ENCODE measurements at places on chromosomes 13 and 19.

DNA sequence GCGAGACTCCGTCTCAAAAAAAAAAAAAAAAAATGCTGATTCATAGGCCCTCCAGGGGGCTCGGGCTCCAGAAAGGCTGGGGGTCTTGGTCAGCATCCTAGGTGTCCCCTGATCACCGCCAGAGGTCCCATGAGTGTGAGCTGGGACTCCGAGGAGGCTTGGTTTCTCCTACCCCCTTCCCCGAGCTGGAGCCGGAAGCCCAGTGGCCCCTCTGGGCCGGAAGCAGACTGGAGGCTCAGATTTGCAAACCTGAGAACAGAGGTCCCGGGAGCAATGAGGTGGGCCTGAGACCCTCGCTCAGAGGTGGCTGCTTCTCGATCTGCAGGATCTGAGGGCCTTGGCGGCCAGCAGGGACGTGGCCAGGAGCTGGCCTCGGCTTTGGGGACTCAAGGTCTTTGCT lies 41.5 kb downstream of the EFNA2 start:
- DNase-seq = no peak

- DNase-seq = no peak
These were observed 233.0 kb upstream of the PRR20A start for GRCh38 chr13:56907766-56908165.

DNA sequence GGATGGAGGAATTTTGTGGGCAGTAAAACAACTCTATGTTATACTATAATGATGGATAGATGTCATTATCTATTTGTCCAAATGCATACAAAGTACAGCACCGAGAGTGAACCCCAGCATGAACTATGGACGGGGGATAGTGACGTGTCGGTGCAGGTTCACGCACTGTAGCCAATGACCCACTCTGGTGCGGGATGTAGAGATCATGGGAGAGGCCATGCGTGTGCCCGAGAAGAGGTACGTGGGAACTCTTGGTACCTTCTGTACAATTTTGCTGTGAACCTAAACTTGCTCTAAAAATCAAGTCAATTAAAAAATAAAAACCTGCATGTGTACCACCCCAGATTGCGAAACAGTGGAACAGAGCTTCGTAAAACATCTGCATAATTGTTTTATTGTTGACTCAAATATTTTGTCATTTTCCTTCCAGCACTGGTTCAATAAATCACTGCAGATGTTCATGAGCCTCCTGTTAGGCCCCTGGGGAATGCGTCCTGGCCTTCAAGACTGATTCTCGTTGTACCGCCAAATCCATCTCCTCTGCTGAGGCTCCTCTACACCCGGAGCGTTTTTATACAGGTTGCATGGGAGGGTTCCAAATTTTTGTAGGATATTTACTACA lies 30.9 kb downstream of the COL4A1 start:
- no peak for DNase-seq

GRCh38 chr13:91142572-91142971 lies 204.9 kb upstream of the MIR17HG start:
- DNase-seq = no peak

DNA sequence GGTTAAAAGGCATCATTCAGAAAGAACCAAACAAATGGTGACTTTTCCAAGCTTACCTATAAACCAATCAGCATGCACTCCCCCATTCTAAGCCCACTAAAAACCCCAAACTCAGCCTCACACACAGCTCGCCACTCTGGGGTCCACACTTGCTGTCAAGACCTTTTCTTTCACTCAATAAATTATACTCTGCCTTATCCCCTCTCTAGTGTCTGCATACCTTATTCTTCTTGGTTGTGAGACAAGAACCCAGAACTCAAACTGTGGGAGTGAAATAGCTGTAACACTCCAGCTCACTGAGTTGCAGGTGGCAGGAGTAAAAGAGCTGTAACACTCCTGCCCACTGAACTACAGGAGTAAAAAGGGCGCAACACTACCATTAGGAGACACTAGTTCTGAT lies 559.0 kb downstream of the TBC1D4 start:
- no peak for DNase-seq

DNA sequence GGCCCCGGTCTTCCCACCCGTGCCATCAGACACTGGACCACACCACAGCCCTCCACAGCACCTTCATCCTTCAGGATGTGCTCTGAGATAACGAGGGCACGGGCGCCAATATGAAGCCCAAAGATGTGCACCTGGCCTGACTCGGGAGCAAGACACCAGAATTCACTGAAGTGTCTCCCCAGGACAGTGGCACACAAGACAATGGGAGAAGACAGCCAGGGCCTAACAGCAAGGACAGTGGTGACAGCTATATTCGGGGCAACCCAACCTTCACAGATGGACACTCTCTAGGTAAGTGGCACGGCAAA lies 7.2 kb downstream of the DDX39A start:
- no peak for DNase-seq

DNA sequence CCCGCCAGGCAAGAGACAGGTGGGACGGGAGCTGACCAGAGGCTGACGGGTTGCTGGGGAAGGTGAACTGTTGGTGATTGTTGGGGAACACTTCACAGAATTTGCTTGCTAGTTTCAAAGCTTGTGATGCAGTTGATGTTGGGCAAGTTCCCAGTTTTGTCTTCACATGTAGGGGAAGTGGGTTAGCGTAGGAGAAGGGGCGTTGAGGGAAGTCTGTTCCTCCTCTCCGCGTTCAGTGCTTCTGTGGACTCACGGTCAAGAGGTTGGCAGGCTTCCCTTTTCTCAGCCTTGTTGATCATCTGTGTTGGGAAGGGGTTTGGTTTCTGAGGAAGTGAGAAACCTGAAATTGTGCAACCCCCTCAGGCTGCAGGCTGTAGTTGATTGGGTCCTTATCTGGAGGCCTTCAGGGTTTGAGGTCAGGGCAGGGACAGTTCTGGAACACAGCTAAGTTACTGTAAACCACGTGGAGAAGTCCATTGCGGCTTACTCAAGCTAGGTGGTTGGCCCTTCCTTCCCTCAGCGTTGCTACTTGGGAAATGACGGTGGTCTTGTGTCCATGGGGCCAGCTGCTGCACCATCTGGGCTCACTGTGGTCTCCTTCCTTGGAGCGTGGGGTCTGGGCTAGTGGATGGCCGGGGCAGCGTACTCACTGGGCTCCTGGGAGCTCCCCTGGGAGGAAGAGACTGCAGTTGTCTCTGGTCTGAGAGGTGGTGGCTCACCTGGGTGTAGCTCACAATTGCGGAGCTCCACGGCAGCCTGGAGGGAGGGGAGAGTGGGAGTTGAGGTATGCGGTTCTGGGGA lies 7.5 kb downstream of the RPS9 start:
- no peak for DNase-seq

- DNase-seq = no peak
These were observed 9.0 kb upstream of the STRN4 start for GRCh38 chr19:46755077-46755852.

- DNase-seq = no peak
These were observed 19.6 kb upstream of the ZFP14 start for GRCh38 chr19:36398571-36398970.

- DNase-seq = peak; percentile 85
These were observed 56.6 kb downstream of the CEBPG start for GRCh38 chr19:33429891-33430673.

DNA sequence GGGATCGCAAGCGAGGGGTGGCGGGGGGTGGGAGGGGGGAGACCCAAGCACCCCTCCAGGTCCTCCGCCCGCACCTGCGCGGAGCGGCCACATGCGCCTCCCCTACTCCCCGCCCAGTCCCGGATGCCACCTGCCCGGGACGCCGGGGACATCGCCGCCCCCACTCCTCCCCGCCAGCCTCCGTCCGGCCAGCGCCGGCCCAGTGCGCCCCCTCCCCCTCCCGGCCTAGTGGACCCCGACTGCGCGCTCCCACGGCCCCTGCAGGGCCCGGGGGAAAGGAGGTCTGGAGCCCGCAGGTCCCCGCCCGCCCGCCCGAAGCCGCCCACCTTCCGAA lies 263 bp downstream of the RHPN2 start:
- peak; percentile 67 for DNase-seq

DNA sequence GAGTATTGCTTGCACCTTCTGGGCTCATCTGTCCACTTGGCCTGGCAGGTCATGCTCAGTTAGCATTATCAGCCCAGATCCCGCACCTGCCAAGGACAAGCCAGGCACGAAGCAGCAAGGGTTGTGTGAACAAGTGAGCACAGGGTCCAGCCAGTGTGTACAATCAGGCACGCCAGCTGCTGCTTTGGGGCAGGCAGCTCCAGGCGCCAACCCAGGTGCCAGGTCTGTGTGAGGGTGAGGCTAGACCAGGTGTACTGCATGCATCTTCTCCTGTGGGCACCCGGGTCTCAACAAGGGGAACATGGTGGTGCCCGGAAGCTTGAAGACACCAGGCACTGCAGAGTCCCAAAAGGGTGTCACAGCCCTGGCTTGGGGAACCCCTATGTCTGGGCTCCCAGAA lies 1446.8 kb downstream of the PCDH9 start:
- no peak for DNase-seq

GRCh38 chr13:37074703-37075102 lies 15.2 kb upstream of the SUPT20H start:
- no peak for DNase-seq

GRCh38 chr19:15461694-15462093 lies 2.6 kb downstream of the RASAL3 start:
- DNase-seq = no peak

- DNase-seq = no peak
These were observed 40.4 kb downstream of the LRCH1 start for GRCh38 chr13:46593398-46593797.

GRCh38 chr13:112376050-112376681 lies at the start of gene SPACA7:
Gene SPACA7 (plus strand): TSS chr13:112376355. CDS start chr13:112376386, 31 bp downstream.
- no peak for DNase-seq

DNA sequence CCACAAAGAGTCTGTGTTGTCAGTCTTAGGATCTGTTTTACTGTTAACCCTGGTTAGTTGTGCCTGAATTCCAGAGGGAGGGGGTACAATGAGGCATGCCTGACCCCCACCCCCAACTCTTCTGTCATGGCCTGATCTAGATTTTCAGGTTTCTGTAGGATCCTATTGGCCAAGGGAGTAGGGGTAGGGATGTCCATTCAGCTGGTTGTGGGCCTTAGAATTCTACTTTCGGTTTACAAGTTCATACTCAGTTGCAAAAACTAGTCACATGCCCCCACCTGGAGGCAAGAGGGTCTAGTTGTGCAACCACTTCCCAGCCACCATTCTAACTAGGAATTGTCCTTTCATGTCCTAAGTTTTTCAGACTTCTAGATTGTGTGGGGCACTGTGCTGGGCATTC lies 94.3 kb upstream of the MBNL2 start:
- DNase-seq = no peak

DNA sequence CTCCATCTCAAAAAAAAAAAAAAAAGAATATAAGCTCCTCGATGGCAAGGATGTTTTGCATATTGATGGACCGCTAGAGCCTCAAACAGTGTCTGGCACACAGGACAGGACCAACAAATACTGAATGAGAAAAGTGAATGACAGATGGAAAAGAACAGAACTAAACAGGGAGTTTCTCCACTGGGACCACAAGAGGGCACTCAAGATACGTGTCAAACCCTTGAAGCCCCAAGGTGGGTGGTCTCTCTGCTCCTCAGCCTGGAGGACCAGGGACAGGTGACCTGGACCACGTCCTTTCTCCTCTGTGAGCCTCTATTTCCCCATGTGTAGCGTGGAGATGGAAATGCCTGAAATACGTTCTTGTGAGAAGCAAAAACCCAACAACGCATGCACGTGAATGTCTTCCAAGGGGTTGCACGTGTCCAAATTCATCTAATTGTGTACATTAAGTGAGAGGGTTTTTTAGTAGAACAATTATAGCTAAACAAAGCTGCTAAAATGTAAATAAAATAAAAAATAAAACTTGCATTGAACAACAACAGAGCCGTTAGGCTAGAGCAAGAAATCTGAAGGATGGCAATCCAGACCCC lies 5.7 kb upstream of the CDC42EP5 start:
- no peak for DNase-seq

DNA sequence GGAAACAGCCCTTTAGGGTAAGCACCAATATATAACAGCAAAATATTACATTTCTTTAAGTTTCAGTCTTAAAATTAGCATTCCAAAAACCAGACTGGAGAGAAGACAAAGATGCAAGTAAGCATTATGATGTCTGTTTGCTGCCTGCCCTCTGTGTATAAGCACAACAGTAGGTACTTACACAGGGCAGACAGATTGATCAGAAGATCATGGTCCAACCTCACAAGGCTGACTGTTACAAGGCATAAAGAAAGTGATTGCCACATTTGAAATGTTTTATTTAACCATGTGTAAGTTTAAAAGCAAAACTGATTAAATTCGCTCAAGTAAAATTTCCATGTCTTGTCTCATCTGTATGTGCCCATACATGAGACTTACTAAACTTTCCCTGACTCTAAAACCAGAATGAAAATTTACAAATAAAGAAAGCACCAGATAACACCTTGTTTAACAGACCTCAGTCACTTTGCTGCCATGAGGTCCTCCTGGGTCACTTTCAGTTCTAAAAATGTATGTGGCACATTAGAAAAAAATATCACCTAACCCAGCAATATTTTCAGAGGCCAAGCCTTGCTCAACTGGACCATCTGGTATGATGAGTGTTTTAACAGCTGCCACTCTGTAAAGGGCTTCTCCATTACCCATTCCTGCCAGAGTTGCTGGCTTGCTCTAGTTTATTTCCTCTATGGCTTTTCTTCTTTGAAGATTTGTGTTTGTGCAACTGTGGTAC lies 297.0 kb downstream of the RBM26 start:
- no peak for DNase-seq

DNA sequence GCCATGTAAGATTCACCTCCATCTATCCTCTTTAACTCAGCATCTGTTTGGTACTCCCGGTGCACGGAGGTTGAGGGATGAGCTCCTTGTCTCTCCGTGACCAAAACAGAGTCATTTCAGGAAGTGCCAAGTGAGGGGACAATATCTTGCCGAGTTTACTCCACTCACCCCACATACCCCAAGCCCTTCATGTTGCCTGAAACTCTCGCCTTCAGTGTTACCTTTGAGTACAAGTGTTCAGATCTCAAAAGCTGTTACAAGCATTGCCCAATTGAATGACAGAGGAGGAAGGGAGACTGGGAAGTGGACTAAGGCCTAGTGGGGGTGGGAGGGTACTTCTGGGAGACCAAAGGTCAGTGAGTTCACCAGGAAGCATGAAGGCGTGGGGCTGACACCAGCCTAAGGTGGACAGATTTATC lies 6.0 kb upstream of the SIGLEC12 start:
- DNase-seq = no peak

DNA sequence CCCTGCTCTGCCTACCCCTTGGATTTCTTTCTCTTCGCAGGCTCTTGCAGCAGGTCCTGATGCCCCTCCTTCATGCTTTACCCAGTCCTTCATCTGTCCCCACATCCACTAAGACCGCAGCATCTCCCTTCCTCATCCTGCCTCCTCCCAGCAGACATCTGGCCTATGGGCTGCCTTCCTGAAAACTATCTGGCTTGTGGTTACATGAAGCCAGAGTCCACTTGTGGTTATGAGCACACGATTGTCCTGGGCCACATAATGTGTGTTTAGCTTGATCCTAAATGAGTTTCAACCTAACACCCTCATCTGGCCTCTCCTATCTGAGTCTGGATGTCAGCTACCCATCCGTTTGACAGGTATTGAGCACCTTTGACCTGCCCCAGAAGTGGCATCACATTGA lies 5.5 kb upstream of the ZNF175 start:
- DNase-seq = no peak

DNA sequence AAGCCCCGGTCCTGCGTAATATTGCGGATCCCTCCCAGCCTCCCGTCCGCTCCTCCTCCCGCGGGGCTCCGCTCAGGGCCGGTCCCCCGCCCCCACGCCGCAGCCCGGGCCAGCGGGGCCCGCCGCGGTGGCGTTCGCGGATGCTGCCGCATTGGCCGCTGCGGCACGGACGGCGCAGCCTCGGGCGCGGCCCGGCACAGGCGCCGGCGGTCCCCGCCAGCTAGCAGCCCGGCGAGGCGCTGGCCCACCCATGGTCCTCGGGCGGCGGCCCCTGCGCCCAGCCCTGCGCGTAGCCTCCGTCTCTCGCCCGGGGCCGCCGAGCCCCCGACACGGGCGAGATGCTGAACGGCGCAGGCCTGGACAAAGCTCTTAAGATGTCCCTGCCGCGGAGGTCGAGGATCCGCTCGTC lies at the start of gene ATP8A2:
TSS of gene ATP8A2 (plus strand) at position 100 of the 409 bp plus-strand sequence. CDS start at position 339, 239 bp downstream.
- DNase-seq = no peak

Data from WERI-Rb-1 (cell line).